ENCODE measurements at places on chromosomes 1 and 21.

GRCh38 chr21:44730028-44730395 lies 18.6 kb upstream of the TSPEAR start:
- no peak for DNase-seq

- DNase-seq: no peak
Measured at GRCh38 chr1:204390751-204391466, 20.7 kb downstream of the PPP1R15B start.

DNA sequence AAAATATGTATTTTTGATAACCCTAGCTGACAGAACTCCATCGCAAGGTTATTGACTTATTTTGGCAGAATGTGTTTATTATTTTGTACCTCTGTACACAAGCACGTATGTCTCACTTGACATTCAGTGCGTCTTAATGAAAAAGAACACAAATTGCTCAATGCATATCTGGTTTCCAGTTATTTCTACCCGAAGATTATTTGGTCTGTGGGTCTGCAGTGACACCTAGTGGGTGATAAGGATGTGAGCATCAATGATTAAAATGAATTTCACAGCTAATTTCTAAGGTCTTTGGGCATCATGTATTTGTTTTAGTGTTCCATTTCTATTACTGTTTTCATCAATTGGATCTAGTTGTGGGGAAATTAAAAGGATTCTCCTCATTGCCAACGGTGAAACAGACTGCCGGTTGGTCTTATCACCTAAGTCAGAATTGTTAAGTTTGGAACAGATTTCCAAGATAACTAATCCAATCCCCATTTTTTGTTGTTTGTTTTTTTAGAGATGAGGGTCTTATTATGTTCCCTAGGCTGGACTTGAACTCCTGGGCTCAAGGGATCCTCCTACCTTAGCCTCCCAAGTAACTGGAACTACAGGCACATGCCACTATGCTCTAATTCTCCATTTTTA lies 13.9 kb downstream of the DDX20 start:
- no peak for DNase-seq

DNA sequence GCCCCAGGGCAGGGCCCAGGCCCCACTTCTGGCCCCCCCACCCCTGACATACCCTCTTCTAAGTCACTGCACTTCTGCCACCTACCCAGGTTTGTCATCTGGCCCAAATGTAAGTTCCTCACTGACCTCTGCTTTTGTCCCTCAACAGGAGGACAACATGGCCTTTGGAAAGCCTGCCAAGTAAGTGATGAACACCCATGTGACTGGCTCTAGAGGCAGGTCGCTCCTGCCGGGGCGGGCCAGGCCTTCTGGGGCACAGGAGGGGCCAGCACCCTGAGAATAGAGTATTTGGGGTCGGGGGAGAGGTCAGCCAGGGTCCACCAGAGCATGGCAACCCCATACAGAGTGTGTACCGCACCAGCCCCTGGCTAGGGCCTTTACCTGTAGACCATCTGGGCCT lies 9.9 kb upstream of the SYTL1 start:
- no peak for DNase-seq

DNA sequence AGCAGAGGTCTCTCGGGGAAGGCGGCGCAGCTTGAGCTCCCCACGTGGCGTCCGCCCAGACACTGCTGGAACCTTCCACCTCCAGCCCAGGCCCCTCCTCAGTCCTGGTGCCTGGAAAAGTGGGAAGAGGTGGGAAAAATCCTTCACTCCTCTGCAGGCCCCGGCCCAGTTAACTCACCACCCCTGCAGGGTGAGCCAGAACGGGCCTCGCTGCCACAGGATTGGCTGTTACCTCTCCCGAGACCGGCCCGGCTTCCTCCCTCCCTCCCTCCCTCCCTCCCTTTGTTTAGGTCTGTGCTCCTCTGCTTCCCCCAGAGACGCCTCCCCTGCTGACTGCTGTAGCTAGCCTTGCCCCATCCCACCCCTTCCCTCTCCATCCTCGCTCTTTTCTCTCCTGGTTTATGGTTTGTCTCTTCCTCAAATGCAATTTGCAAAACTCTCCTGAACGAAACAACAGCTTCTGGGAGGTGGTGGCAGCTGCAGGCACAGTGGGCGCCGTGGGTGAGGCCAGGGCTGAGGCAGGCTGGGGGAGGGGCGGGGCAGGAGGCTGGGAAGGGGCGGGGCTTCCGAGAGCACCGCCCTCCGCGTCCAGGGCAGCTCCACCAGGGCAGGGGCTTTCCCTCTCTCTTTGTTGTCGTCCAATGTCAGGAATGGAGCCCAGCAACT lies 6.5 kb downstream of the CAPN9 start:
- DNase-seq: no peak

GRCh38 chr1:84352298-84353106 lies 45.8 kb upstream of the DNASE2B start:
- no peak for DNase-seq

DNA sequence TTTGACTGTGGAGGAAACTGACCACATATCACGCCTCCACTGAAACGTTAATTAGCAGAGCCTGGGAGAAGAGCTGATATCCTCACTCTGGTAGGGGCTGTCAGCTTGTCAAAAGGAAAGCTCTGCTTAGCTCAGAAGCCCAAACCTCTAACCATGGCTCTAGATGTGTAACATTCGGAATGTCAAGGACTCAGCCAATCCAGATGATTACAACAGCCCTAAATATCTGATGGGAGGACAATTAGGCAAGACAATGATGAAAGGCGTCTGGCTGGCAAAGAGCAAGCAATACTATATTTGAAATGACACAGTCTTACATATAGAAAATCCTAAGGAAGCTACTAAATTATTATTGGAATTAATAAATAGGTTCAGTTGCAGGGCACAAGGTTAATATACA lies 45.7 kb upstream of the COX20 start:
- DNase-seq: no peak

DNA sequence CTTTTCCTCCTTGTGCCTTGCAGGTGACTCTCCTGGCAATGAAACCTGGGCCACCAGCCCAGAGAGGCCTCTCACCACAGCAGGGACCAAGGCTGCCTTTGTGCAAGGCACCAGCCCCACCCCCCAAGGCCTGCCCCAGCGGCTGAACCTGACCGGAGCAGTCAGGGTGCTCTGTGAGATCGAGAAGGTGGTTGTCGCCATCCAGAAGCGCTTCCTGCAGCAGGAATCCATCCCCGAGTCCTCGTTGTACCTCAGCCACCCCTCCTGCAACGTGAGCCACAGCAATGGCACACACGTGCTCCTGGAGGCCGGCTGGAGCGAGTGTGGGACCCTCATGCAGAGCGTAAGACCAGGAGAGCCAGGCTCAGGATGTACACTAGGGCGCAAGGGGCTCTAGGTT lies 51.7 kb downstream of the UMODL1 start:
- no peak for DNase-seq

- no peak for DNase-seq
Measured at GRCh38 chr1:66757722-66758240, 5.5 kb downstream of the DYNLT5 start.

- DNase-seq: no peak
Measured at GRCh38 chr1:171112119-171112518, 21.4 kb downstream of the FMO3 start.

GRCh38 chr1:64584479-64584878 lies 114.5 kb downstream of the CACHD1 start:
- no peak for DNase-seq

DNA sequence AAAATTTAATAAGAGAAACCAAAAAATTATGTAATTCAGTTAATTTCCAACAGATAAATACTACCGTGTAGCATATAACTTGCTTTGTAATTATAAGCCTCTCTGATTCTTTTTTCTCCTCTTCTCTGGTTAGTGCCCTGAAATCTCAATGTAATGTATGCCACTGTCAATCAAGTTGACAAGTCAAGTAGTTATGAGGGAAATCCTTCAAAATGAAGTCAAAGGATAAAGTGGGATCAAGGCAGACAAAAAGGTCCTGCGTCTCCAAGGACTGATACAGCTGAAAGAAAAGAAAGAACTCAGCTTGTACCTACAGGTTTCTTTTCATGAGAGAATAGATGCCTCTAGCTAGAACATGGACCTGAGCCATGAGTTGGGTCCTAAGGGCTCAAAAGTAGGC lies 19.8 kb downstream of the VPS45 start:
- DNase-seq: no peak

- DNase-seq: no peak
Measured at GRCh38 chr1:11333631-11334030, 60.6 kb downstream of the UBIAD1 start.

GRCh38 chr1:179077396-179077795 lies 4.5 kb upstream of the TOR3A start:
- no peak for DNase-seq
